ENCODE measurements at places on chromosomes 12 and 14.

- DNase-seq: no peak
These were observed 61.5 kb downstream of the PDE3A start for GRCh38 chr12:20429852-20430251.

DNA sequence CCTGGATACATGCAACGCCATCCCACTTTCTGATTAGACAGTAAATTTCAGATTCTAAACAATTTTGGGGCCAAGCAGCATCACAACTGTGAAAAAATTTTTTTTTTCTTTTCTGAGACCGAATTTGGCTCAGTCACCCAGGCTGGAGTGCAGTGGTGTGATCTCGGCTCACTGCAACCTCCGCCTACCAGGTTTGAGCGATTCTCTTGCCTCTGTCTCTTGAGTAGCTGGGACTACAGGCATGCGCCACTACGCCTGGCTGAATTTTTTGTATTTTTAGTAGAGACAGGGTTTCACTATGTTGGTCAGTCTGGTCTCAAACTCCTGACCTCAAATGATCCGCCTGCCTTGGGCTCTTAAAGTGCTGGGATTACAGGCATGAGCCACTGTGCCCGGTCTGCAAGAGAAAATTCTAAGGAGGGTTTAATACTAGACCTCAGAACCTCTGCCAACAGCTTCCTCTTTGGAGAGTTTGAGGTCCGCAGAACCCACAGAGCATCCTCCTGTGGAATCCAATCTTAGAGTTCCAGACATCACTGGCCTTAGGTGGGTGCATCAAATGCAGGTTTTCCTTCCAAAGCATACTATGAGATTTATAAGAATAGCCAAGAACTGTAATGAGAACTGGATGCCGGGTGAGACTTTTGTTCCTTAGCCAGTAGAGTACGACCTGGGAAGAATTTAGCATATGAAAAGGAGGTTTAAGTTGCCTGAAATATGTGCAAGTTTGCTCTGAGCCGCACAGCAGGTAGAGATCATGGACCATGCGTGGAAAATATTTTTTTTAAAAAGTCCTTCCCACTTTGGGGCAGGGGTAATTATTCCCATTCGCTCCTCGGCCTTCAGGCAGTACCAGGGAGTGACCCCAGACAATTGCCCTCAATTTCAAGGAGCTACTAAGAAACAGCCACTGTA is 7.8 kb upstream of the PHC1 start:
- DNase-seq: no peak

- DNase-seq: no peak
These were observed 76.1 kb downstream of the METTL25 start for GRCh38 chr12:82434392-82434911.

- no peak for DNase-seq
These were observed 4.4 kb upstream of the TMTC2 start for GRCh38 chr12:82682326-82682725.

- no peak for DNase-seq
These were observed 63.2 kb upstream of the GALNT9 start for GRCh38 chr12:132392389-132393244.

DNA sequence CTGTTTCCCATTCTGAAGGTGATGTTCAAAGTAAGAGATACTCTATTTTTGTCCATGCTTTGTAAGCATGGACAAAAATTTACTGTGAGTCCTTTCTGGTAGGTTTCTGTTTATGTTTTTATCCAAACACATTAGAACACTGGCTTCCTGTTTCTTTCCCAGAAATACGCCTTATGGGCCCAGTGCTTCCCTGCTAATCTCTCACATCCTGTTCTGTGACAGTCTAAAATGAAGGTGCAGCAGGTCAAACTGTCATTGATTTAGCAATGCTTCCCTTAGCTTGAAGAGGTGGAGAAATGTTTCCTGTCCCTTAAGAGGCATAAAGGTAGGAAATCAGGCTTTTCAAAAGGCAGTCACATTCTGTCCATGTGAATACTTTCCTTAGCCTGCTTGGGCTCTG is 305.6 kb downstream of the RPS29 start:
- DNase-seq: no peak

DNA sequence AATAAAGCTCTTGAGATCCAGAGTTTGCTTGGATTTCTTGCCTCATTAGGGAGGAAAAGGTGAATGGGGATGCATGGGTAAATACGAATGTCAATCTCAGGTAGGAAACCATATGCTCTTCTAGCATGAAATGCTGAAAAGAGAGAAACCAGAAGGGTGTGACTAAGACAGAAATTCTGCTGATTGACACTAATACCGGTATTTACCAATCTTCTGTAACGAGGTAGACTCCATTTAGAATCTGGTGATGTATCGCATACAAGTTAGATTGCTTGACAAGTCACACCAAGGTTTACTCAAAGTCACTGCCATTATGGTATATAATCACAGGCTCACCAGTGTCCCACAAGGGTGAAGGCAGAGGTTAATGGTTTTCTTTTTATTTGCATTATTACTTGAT is 337.9 kb downstream of the NRXN3 start:
- no peak for DNase-seq

DNA sequence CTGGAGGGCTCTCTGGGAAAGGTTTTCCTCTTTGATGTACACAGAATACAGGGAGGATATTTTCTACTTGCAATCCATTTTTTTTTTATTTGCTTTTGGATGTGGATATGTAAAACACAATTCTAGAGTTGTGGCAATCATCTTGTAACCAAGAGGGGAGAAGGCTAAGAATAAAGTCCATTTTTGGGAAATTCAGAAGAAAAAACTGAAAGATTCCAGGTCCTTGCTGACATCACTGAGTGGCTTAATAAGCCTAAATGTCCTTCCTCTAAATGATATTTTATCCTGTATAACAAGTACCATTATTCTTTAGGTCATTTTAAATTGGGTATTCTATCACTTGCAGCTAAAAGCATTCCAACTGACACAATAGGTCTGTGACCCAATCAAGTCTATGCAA is 64.0 kb downstream of the PPP1R12A start:
- DNase-seq: no peak

DNA sequence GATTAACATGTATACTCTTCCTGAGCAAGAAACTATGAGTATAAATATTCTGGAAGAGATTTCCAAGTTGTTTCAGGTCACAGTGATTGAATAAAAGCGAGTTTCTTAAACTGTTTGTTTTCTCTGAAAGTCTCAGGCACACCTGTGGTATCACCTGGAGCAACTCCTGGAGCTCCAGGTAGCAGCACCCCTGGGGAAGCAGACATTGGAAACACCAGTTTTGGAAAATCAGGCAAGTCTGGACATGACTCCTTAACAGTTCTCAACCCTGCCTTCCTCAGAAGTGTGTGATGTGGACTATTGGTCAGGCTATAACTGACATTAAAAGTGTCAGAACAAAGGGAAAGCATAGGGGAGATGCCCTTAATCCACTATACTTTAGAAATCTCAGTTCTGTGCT is 217.6 kb upstream of the CNTN1 start:
- no peak for DNase-seq

GRCh38 chr12:18283831-18284230 is 22.5 kb downstream of the PIK3C2G start:
- DNase-seq: no peak

DNA sequence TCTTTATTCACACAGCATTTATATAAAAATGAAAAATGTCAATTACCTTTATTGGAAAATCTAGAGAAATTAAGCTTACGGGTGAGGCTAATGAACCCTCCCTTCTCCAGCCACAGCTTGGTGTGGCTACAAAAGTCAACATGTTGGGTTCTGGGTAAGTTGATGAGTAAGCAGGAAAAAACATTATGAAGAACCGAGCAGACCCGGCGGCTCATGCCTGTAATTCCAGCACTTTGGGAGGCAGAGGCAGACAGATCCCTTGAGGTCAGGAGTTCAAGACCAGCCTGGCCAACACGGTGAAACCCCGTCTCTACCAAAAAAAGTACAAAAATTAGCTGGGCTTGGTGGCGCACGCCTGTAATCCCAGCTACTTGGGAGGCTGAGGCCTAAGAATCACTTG is 10.9 kb downstream of the NAA25 start:
- no peak for DNase-seq

DNA sequence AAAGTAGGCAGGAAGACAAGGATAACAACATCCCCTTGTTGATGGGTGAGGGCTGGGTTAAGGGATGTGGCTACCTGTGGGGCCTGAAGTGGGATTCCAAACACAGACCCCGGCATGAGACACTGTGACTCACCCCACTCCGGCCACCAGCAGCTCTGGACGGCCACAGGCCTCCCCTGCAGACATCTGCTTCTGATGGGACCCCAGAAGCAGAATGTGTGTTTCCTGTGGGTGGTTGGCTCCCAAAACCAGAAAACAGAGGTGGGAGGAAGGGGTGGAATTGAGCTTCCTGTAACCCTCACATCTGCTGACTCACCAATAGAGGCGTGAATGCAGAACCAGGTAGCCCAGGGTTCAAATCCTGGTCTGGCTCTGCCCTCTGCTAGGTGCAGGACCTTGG is 216.6 kb upstream of the PWP1 start:
- DNase-seq: no peak

- no peak for DNase-seq
These were observed 465.6 kb downstream of the AACS start for GRCh38 chr12:125530876-125531275.

GRCh38 chr12:56541631-56542030 is 20.0 kb downstream of the RBMS2 start:
- DNase-seq: no peak

- DNase-seq: no peak
These were observed 44.6 kb upstream of the KRAS start for GRCh38 chr12:25295361-25295760.

DNA sequence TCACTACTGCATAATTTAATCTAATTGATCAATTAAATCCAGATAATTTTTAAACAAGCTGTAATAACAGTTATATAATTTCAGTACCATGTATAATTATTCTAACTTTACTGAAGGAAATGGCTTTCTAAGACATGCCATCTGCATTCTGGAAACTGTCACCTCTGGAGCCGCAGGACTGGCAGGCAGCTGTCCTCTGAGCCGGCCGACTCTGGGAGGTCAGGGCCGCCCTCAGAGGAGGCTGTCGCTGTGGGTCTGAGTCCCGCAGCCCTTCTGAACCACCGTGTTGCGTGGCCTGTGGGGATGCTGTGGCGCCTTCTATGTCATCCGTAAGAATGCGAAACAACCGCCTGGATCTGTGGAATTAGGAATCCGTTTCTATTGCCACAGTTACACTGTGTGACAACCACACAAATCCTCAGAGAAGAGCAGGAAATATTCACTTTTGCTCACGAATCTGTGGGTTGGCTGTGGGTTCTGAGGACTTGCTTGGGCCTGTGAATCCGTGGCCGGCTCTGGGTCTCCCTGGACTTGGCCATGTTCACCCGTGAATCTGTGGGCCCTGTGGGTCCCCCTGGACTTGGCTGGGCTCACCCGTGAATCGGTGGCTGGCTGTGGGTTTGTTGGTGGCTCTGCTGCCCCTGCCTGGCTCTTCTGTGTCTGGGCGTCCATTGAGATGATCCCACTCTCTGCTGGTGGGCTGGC is 17.2 kb upstream of the GALNT9 start:
- DNase-seq: no peak

GRCh38 chr12:27198036-27198435 is 46.0 kb upstream of the STK38L start:
- DNase-seq: no peak

DNA sequence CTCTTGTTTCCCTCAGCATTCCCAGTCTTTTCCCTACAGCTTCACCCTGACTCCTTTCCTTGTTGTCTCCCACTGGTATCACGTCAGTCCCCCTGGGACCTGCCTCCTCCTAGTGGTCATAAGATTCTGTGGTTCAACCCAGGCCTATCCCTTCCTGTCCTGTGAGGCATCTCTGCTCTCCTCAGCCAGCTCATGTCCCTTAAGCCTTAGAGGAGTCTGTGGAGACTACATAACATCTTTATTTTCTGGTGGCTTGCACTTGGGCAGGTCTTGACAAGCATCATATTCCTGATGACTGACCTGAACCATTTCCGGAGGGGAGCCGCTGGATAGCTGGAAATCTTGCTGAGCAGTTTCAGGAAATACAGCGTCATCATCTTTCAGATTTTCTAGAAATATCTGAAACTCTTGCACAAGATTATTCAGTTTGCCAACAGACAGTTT is 688 bp downstream of the C12orf71 start:
- no peak for DNase-seq

- peak; percentile 18 for DNase-seq
These were observed 6.3 kb upstream of the LTBP2 start for GRCh38 chr14:74618078-74618952.

- no peak for DNase-seq
These were observed 96.0 kb upstream of the SLC38A4 start for GRCh38 chr12:46921764-46922133.

DNA sequence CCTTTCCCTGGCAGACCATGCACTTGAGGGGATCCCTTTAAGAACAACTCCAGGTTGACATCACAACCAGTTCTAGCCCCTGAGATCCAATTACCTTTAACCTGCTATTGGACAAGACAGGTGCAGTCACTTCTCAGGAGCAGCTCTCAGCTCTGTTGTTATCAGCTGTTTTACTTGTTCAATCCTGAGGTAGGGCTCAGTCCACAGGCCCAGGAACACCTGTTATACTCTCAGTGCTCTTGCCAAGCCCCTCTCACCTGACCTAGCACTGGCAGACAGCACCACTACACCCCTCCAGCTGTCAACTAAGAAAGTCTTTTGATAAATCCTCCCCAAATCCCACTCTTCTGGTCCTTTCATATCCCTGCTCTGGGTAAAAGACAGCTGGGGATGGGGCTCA is 163.9 kb upstream of the TMTC2 start:
- DNase-seq: no peak

GRCh38 chr14:56122301-56122700 is 4.1 kb downstream of the PELI2 start:
- no peak for DNase-seq

GRCh38 chr12:65821336-65821735 is 2.9 kb upstream of the HMGA2 start:
- no peak for DNase-seq

DNA sequence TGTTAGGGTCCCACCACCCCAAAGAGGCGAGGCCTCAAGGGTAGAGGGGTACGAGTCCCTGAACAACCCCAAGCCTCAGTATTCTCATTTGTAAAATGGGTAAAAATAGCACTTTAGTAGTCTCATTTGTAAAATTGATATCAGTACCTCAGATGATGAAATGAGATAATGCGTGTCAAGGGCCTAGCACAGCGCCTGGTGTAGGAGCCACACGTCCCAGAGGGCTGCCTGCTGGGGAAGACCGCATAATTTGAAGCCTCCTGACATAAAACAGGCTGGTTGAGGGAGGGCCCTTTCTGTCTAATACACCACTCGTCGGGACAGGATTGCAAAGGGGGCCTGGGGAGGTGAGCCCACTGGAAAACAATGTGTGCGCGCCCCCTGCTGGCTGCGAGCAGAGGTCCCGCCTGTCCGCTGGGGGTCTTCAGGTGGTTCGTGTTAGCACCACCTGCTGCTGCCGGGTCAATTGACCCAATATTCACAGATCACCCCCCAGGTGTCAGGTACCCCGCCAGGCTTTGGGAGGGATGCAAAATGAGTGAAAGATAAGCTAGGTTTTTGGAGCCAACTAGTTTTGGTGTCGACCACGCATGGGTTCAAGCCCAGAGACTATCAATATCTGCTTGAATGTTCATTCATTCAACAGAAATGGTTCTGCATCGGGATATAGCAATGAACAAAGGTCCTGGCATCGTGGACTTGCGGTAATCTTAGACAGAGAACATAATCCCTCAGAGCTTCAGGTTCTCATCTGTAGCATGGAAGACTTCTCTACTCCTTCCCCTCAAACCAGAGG is 24.7 kb upstream of the IRF2BPL start:
- peak; percentile 62 for DNase-seq

- no peak for DNase-seq
These were observed 27.4 kb upstream of the ABCD2 start for GRCh38 chr12:39646963-39647362.

All from stimulated activated CD4-positive, alpha-beta T cell treated with anti-CD3 and anti-CD28 coated beads, Interleukin-2, amount 100 ng/mL, for 48 hours (primary cell).